ENCODE measurements at places on chromosomes 1 and 21.

DNA sequence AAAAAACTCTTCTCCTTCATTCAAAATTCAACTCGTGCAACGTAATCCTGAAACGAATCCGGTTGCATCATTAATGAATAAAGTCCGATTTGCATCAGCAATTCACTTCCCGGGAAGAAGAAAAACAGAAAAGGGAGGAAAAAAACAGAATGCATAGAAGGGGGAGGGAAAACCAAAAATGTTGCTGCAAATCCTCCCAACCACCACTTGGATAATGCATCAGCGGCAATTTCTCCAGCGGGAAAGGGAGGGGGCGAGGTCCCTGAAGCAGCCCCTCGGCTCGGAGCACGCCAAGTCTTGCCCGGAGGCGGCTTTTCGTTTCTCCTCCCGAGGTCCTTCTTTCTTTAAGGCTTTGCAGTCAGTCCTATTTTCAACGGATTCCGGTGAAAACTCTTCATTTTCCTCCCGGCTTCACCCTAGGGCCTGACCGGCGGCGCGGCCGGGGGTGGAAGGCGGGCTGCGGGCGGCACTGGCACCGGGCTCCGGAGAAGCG lies 723 bp downstream of the CDC42BPA start:
- no peak for DNase-seq

DNA sequence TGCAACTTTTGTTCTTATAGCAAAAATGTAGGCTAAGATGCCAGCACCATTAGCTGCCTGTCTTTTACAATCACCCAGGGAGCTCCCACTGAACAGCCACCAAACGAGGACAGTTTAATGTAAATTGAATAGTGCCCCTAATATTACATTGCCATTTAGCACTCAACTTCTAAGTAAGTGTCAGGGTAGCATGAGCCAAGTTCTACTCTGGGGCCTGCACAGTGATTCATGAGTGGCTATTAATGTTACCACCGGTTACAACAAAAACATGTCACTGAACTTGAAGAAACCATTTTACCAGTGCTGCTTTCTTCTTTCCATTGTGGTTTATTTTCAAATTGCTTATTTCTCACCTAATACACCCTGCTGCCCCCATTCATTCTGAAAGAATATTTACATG lies 295.6 kb upstream of the RRP15 start:
- DNase-seq, result no peak

- no peak for DNase-seq
Measured at GRCh38 chr21:35256468-35256988, 207.4 kb upstream of the RUNX1 start.

DNA sequence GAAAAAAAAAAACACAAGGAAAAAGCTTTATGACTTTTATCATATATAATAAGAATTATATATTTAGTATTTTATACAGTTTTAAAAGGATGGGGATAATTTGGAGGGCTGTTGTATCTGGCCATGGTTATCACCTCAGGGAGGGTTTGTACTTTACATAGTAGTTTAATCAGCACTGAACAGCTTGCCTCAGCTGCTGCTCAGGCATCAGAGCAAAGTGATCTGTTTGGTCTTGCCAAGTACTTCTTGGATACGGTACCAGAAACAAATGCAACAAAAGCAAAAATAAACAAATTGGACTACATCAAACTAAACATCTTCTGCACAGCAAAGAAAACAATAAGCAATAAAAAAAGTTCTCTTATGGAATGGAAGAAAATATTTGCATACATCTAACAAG lies 2.6 kb upstream of the SPTA1 start:
- no peak for DNase-seq

DNA sequence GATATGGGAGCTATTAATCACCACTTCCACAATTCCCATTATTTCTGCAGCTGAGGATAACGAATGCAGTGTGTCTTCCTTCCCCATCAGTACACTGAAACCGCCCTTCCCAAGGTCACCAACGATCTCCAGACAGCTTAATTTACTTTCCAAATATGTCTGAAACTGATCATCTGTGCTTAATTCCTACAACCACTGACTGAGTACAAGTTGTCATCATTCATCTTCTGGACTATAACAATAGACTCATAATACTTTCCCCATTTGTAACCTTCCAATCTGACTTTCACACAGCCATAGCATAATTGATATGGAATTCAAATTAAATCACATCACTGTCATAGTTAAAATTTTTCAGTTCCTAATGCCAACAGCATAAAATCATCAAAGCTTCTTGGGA lies 17.4 kb downstream of the DNM3 start:
- no peak for DNase-seq

DNA sequence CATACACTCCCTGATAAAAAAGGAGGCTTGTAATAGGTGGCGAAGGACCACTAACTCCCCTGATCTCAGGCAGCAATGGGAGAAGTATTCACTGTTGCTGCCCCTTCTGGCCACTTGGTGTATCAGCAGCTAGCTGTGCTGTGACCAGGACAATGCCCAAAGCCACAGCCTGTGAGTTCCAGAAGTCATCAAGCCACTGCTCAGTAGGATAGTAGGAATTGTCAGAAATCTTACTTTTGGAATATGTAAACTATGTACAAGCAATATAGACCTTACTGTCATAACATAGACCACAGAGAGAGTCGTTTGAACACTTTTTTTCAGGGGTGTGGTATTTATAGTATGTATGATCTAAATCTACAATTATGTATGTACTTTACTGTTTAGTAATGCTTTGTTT lies 248.3 kb upstream of the CAMK1G start:
- DNase-seq, result no peak

- DNase-seq, result no peak
Measured at GRCh38 chr1:225146478-225146877, 217.0 kb downstream of the DNAH14 start.

GRCh38 chr1:29504196-29504595 lies 267.9 kb downstream of the PTPRU start:
- no peak for DNase-seq

- no peak for DNase-seq
Measured at GRCh38 chr1:101365186-101365585, 128.4 kb downstream of the S1PR1 start.

- no peak for DNase-seq
Measured at GRCh38 chr1:231976231-231976630, 349.6 kb downstream of the DISC1 start.

DNA sequence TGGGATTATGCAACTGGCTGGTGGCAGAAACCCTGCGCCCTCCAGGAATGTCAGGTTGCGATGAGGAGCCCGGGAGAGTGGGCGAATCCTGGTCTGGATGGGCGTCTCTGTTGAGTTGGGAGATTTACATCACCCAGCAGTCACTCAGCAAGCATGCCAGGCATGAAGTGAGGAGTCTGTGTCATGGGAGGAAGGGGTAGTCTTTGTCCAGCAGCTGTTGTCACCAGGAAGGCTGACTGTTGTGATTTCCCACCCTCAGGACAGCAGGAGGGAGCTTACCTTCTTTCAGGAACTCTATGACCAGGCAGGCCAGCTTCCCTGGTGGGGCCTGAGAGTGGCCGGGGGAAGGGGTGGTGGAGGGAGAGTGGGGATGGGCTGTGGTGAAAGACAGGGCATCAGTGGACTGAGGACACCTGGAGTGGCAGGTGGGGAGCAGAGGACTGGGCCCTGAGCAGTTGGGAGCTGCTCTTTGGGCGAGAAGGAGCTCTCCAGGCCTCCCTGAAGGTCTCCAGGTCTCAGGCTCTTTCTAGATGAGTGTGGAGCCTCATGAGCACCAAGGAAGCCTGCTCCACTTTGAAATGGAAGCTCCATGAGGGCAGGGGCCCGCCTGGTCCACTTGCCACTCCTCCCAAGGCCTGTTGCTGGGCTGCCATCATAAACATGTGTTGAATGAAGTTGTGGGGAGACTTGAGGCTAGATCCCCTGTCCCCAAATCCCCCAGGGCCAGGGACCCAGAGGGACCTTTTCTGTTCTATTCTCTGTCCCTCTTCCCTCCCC lies 21.3 kb upstream of the PKP1 start:
- DNase-seq, result no peak

DNA sequence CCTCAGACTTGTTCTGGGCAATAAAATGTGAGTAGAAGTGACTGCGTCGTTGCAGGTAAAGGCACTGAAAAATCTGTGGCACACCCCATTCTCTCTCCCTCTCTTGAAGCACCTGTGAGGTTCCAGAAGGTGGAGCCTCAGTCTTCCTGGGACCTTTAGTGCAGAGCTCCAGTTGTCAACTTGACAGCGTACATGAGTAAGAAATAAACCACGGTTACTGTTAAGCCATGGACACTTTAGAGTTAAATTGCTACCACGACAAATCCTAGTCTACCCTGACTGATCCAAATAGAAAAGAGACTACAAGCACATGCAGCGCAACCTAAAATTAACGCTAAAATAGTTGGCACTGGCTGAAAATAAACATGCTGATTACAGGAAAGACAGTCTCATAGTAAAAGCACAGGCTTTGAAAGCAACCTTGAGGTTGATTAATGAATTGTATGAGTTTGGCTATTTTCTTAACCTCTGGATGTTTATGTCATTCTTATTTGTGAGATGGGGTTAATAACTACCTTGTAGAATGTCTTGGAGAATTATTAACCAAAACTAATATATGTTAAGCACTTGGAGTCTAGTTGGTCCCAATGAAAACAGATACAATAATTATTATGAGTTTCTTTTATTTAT lies 93.0 kb upstream of the PLPPR4 start:
- no peak for DNase-seq

GRCh38 chr1:77271852-77272580 lies 9.8 kb upstream of the AK5 start:
- no peak for DNase-seq

- no peak for DNase-seq
Measured at GRCh38 chr1:106659490-106660244, 396.8 kb upstream of the PRMT6 start.

DNA sequence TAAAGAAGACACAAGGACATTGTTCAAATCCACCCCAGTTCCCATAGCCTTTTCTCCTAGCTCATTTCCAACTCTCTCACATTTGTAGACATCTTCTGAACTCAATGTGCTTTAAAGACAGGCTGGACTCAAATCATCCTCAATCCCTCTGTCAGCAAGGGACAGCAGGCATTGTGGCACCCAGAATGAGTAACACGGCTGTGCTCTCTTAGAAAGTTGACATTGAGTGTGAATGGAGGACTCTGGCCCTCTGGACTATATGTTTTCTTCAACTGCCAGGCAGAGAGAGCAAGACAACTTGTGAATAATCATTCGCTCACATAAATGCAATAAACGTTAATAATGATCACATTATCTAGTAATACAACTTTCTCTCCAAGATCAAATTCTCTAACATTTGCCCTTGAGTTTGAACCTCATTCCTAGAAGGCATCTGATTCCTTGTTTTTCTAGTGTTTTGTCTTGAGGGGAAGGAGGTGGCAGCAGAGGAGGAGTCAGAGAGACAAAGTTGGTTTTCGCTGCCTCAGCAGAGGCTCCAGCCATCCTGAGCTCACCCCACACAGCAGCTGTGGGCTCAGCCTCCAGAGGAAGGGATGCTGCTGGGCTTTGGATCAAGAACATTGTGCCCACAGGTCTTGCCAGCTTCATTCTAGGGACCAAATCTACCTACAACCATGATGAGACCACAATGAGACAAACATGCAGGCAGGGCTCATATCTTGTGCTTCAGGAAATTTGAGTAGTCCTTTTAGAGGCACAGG lies 85.1 kb downstream of the BCAR3 start:
- no peak for DNase-seq

DNA sequence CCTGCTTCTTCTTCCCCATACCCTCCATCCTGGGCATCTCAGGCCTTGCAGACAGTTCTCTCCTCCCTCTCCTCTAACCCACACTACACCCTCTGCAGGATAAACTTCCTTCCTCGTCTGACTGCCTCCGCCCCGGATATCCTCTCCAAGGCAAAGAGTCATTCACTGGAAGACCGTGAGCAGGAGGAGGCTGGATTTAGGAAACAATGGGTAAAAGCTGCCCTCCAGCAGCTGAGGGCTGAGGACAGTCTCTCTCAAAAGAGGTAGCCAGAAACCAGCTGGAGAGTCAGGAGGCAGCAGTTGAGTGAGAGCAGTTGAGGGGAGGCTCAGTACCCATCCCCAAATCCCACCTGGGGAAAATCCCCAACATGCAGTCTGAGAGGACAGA lies 1.4 kb downstream of the CSRP1 start:
- DNase-seq, result no peak

GRCh38 chr1:165300400-165300903 lies 56.1 kb downstream of the LMX1A start:
- no peak for DNase-seq

DNA sequence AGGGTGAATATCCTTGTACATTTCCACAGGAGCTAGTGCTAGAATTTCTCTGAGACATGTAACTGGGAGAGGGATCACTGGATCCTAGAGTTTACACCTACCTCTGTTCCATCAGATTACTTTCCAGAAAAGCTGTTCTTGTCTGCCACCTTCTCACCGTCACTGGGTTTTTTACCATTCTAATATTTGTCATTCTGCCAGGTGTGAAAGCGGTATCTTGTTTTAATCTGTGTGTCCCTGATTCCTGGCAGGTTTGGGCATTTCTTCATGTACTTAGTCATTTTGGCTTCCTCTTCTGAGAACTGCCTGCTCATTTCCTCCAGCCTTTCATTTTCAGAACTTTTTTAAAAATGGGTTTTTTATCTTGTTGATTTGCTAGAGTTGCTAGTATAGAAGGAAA lies 5.1 kb downstream of the PMF1 start:
- DNase-seq, result no peak
